Left renal pelvis (tissue), 4 donors: ENCODE measurements at places on chromosomes 2 and 18.

DNA sequence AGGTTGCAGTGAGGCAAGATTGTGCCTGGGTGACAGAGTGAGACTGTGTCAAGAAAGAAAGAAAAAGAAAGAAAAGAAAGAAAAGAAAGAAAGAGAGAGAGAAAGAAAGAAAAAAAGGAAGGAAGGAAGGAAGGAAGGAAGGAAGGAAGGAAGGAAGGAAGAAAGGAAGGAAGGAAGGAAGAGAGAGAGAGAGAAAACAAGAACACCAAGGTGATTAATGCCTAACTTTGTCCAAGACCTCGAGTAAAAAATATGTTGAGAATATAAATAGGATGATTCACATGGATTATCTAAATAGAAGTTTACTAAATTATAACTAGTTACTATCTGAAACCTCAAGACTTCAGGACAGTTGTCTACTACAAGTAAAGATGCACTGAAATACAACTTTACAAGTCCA is 7.2 kb downstream of the PECR start:
- DNase-seq = no peak

DNA sequence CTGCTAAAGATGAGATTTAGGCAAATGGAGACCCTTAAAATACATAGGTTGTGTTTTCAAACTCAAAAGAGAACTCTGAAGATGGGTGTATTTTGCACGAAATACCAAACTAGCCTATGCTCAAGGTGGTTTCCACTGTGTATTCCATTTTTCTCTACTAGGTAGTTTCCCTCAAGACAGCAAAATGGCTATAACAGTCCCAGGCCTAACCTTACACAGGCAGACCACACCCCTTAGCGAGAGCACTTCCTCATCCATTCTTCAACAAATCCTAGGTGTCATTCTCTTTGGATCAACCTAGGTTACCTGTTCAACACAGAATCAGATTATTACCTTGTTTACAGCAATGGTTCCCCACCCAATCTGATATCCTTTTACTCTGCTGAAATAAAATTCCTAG is 42.6 kb downstream of the HNRNPLL start:
- DNase-seq = no peak

DNA sequence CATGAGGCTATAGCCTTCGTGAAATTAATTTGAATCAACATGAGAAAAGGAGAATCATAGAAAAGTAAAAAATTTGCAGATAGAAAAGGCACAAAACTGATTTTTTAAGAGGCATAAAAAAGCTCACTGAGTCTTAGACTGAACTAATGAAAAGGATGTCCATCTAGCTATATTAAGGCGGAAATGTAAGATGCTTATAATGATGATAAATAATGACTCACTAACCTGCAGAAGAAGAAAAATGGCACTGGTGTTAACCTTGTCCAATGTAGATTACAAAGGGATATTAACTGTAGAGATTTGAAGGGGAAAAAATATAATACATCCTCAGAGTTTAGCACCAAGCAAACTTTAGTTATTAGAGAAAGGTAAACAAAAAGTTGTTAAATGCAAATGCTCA is 1098.0 kb upstream of the DDX18 start:
- DNase-seq = no peak

DNA sequence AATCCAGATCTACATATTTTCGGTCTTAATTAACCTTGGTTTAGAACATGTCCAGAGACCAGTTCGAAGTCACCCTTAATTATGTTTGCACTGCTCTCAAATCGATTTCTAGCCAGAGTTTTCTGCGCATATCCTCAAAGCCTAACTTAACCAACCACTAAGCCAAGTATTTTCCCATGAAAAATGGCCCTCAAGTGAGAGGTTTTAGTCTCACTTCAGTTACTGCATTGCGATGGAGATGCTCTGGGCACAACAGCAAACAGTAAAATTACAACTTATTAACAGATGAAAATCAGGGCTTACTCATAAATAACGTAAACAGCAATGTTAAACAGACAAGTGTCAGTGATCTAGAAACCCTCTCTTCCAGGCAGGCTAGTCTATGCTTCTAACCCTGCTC is 4.5 kb downstream of the RTN4 start:
- no peak for DNase-seq
